Pancreas (tissue), 10 donors: ENCODE measurements at places on chromosomes 11 and 22. TPM values are rescaled to one million over a fixed set of nuclear protein-coding genes. Genes with fewer than 3 reads are reported as not detected.

GRCh38 chr11:69238573-69239351 is 55.2 kb upstream of the MYEOV start:
- H3K36me3 ChIP-seq: no peaks in the 10 kb centered on the region
- no peaks in the 10 kb centered on the region for H3K4me1 ChIP-seq
- H3K27me3 ChIP-seq: no peaks in the 10 kb centered on the region
- no peak for DNase-seq
- H3K4me3 ChIP-seq: no peak overlapping the region
- no peak overlapping the region for H3K27ac ChIP-seq

- no peak for DNase-seq
- H3K27ac ChIP-seq: no peak overlapping the region
- H3K4me3 ChIP-seq: no peak overlapping the region
- H3K36me3 ChIP-seq: no peaks in the 10 kb centered on the region
- no peaks in the 10 kb centered on the region for H3K4me1 ChIP-seq
- no peaks in the 10 kb centered on the region for H3K27me3 ChIP-seq
These were observed 360.9 kb downstream of the OPCML start for GRCh38 chr11:133171374-133171773.

GRCh38 chr11:33633251-33634003 is 67.2 kb downstream of the C11orf91 start:
- no peaks in the 10 kb centered on the region for H3K27me3 ChIP-seq
- H3K27ac ChIP-seq: no peak overlapping the region
- DNase-seq: no peak
- H3K4me1 ChIP-seq: no peaks in the 10 kb centered on the region
- H3K36me3 ChIP-seq: no peaks in the 10 kb centered on the region

DNA sequence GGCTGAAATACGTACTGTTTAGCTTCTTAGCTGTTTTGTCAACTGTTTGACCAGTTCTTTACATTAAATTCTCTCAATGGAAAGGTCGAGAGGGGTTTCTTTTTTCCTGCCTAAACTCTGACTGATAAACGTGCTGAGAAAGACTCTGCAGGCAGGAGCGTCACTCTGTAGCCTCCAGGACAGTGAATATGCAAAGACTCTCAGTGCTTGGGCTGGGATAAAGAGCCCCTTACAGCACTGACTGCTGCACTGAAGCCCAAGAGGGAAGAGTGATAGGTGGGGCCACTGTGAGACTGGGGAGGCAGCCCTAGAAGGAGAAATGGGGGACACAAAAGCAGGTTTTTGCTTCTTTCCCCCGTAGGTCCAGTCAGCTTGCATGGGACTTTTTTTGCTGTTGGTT is 213.5 kb downstream of the TENM4 start:
- H3K36me3 ChIP-seq: no peaks in the 10 kb centered on the region
- no peak overlapping the region for H3K4me3 ChIP-seq
- no peaks in the 10 kb centered on the region for H3K4me1 ChIP-seq
- H3K27me3 ChIP-seq: no peaks in the 10 kb centered on the region

- no peaks in the 10 kb centered on the region for H3K36me3 ChIP-seq
- H3K4me1 ChIP-seq: no peaks in the 10 kb centered on the region
- no peak for DNase-seq
- H3K27me3 ChIP-seq: no peaks in the 10 kb centered on the region
These were observed 867 bp downstream of the SPA17 start for GRCh38 chr11:124674571-124674970.

The FOSL1 gene
- 0.39 TPM for total RNA-seq

The HMOX1 gene
- 2.4 TPM for total RNA-seq

The RIN1 gene
- 5.0 TPM for total RNA-seq

The RTN4RL2 gene
- 2.7 TPM for total RNA-seq

The SIK3 gene
- total RNA-seq: 22.5 TPM
